ENCODE measurements at places on chromosomes 5 and 9. TPM values are rescaled to one million over a fixed set of nuclear protein-coding genes. Genes with fewer than 3 reads are reported as not detected.

DNA sequence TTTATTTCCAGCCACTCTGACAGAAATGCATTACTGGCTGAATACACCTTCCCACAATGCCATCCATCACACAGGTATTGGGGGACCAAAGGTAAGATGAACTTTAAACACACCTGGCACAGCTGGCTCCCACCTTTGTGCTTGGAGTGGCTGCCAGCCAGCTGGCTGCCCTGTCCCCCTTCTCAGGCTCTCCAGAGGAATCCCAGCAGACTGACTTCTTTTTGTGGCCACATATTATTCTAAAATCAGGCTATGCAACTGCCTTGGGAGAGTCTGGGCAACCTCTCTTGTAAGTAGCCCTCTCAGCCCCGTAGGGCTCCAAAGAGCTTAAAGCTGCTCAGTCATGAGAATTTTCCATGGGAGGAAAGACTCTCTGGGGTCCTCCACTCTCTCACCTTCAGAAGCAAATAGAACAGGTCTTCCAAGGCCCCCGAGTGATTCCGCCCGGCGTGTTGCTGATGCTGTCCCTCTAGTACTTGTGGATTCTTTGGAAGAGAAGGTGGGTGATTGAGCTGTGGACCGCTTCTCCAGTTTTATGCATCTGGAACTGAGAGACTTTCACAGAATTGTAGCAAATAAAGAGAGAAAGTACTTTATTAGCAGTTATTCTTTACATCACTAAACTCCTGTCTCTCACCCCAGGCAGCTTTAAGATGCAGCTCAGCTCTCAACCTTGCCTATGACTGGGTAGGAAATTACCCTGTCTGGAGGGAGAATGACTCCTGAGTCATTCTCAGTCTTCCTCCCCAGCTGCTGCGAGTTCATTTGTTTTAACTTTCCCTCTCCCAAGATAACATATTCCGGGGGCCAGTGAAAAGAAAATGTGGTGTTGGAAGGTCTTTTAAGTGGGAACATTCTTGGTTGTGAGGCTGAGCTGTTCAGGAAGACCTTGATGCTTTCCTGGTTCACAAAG is 159.4 kb upstream of the PITX1 start:
- no peak for DNase-seq

GRCh38 chr9:95363051-95363841 is 45.7 kb upstream of the FANCC start:
- DNase-seq = no peak

DNA sequence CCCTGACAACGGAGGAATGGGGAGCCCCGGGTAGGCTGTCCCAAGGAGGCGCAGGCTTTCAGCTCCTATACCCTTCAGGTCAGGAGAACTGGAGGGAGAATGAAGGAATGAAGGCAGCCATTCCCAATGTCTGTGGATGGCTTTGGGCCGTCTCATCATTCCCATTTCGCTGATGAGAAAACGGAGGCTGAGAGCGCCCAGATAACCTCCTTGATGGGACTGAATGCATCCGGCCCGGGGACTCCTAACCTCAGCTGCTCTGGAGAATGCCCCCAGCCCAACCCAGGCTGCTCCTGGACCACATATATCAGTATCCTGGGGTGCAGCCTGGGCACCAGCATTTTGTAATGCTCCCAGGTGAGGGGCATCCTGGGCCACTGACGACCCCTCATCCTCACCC is 52.6 kb upstream of the RNU6ATAC start:
- no peak for DNase-seq

DNA sequence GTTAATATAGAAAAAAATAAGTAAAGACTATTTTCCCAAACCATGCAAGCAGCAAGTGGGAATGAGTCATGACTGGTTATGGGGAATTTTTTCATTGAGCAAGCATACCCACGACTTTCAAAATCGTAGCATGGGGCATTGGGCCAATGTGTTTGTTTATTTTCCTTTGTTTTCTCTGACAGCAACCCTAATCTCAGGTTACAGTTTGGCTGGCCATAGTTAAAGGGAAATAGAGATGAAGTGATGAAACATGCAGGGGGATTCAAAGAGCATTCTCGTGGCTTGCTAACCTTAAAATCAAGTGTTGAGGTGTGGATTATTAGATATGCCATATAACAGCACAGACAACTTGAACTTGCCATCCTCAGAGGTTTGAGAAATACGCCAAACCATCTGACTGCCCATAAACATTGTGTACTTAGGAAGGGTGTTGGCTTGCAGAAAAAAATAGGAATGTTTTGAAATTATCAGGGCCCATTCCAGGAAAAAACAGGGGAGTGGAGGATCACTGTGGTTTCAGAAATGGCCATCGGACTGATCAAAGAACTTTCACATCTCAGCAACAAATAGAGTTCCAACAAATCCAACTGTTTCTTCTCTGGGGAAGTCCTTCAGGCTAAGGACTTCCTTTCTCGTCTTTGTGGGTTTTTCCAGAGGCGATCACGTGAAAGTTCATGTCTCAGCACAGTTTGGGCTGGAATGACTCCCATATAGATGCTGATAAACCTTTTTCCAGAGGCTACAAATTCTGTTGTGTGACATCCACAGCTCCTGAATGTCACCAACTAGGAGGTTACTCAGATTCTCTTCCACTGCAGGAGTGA is 259.1 kb downstream of the SYK start:
- no peak for DNase-seq

DNA sequence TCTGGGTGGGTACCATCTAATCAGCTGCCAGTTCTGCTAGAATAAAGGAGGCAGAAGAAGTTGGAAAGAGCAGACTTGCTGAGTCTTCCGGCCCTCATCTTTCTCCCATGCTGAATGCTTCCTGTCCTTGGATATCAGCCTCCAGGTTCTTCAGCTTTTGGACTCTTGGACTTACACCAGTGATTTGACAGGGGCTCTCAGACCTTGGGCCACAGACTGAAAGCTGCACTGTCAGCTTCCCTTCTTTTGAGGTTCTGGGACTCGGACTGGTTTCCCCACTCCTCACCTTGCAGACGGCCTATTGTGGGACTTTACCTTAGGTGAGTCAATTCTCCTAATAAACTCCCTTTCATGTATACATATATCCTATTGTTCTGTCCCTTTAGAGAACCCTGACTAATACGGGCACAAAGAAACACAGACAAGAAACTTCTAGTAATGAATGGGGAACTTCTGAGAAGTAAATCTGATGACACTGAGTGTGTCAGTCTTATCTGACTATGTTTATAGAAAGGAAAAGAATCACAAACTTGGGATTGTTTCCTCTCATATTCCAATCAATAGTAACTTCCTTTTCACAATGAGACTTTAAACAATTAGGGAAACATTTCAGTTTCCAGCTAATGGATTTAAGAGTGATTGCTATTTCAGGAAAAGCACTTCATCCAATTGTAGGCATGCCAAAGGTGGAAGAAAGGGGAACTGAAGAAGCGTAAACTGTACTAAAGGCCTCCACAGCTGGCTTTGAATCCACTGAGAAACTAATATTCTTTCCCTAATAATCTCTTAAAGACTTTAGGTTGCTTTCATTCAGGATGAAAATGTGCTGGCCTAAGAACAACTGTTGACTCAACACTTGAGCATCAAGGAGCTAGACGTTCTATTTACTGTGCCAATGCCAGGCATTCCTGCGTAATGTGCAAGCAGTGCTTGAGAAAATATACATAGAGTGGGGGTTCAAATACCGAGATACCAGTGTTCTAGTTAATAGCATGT is 127.9 kb upstream of the PTGER4 start:
- no peak for DNase-seq

GRCh38 chr9:69476797-69477196 is 151.8 kb downstream of the ENTREP1 start:
- DNase-seq = no peak

DNA sequence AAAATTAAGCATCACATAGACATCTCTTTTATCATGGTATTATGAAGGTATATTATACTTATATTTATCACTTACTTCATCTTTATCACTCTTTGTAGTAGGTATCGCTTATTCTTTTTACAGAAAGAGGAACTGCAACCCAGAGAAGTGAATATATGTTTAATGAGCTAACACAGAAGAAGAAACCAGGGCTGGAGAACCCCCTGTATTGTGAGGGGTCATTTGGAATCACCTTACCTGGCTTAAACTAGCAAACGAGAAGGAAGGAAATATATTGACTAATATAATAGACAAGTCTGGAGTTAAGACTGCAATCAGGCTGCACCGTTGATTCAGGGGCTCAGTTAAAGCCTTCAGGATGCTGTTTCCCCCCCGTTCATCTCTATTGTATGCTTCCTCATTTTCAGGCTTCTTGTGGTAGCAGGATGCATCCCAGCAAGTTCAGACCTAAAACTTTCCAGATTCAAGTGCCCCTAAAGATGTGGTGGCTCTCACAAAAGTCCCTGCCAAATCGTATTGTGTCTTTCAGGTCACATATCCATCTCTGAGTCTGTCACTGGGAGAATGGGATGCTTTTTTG is 146.4 kb downstream of the GCNT1 start:
- no peak for DNase-seq

- DNase-seq = no peak
Measured at GRCh38 chr9:99411479-99412115, 189.5 kb downstream of the SEC61B start.

DNA sequence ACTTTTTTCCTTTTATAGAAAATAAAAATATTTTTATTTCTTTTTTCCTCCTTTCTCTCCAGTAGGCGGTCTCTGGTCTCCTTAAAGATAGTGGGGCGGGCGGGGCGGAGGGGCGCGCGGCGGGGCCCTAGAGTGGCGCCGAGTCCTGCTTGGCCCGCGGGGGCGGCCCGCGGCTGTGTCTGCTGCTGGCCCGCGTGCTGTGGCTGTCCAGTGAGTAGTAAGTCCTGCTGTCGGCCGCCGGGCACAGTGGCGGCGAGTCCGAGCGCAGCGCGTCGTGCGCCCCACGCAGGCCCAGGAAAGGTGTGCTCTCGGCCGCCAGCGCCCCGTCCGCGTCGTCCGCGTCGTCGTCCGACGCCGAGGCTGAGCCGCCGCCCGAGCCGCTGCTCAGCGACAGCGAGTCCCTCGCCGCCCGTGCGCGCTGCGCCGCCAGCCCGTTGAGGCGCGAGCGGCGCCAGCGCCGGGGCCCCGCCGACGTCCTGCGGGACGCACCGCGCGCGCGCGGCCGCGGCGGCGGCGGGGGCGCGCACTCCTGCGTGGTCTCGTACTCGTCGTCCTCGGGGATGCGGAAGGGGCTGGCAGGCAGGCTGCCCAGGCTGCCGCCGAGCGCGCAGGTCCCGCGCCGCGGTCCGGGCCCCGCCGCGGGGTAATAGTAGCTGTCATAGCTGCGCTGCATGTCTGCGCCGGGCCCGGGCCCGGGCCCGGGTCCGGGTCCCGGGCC is 52.3 kb downstream of the PSD2 start:
- peak; percentile 47 for DNase-seq

DNA sequence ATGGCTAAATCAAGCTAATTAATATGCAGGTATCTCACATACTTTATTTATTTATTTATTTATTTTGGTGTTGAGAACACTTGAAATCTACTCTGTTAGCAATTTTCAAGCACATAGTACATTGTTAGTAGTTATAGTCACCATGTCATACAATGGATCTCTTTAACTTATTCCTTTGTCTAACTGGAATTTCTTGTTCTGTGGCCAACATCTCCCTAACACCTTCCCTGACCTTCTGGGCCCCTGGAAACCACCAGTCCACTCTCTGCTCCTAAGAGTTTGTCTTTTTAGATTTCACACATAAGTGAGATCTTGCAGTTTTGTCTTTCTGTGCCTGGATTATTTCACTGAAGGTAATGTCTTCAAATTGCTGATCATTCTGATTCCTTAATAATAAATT is 229.1 kb downstream of the SEMA5A start:
- no peak for DNase-seq

GRCh38 chr9:113545068-113545467 is 81.5 kb downstream of the RGS3 start:
- DNase-seq = no peak

- DNase-seq = no peak
Measured at GRCh38 chr9:123637945-123638634, 282.1 kb downstream of the CRB2 start.

BNC2 gene
- polyA plus RNA-seq = 11.0 TPM

CCNJL gene
- 7.9 TPM for polyA plus RNA-seq

COL15A1 gene
- polyA plus RNA-seq = 30.1 TPM

NAIP gene
- polyA plus RNA-seq = 21.5 TPM

POLR3G gene
- 2.2 TPM for polyA plus RNA-seq

PLAC8L1 gene
- polyA plus RNA-seq = 0.91 TPM

B4GALT7 gene
- polyA plus RNA-seq = 20.9 TPM

ITK gene
- 0.45 TPM for polyA plus RNA-seq

SLC6A19 gene
- polyA plus RNA-seq = 66.0 TPM

SLC4A9 gene
- 19.5 TPM for polyA plus RNA-seq
